ENCODE measurements at places on chromosomes 1 and 21. TPM values are rescaled to one million over a fixed set of nuclear protein-coding genes. Genes with fewer than 3 reads are reported as not detected.

DNA sequence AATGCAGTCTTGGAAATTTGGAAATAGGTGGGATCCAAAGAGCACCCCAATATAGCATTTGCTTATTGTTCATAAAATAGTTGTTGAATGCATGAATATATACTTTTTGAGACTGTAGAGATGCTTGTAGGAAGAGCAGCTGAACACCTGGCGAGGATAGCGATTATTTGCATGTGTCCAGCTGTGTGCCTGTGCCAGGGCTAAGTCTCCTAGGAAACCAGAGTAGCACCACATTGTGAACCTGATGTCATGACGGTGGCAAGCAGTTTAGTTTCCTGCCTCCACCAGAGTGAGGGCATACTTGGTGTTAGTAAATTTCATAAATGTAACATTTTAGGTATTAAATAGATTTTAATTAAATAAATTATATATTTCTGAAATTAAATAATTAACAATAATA lies 37.3 kb upstream of the IRF2BP2 start:
- DNase-seq: no peak

DNA sequence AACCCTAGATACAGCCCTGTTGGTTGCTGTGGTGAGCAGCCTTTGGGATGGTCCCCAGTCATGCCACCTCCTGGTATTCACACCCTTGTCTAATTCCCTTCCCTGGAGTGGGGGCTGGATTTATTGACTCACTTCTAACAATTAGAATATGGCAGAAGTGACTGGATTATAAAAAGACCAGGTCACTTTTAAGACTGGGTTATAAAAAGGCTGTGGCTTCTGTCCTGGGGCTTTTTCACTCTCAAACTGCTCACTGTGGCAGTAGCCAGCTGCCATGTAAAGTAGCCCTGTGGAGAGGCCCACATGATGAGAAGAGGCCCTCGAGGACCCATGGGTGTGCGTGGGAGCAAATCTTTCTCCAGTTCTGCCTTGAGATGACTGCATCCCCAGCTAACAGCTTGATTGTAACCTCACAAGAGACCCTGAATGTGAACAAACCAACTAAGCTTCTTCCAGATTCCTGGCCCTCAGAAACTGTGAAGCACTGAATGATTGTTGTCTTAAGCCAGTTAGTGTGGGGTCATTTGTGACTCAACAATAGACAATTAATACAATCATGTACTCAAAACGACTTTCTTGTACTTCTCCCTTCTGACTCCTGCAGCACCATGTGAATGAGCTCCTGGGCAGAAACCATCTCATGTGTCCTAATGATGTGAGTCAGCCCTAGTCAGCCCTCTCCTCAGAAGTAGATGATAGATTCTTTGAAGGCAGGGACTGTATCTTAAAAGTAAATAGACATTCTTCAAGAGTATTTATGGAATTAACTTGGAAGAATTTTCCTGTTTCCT lies 234.9 kb downstream of the TNR start:
- DNase-seq: no peak

GRCh38 chr1:246827396-246827795 lies 103.2 kb downstream of the SCCPDH start:
- peak; percentile 23 for DNase-seq

- no peak for DNase-seq
Observed at GRCh38 chr1:39086386-39086785, 60.2 kb downstream of the NDUFS5 start.

DNA sequence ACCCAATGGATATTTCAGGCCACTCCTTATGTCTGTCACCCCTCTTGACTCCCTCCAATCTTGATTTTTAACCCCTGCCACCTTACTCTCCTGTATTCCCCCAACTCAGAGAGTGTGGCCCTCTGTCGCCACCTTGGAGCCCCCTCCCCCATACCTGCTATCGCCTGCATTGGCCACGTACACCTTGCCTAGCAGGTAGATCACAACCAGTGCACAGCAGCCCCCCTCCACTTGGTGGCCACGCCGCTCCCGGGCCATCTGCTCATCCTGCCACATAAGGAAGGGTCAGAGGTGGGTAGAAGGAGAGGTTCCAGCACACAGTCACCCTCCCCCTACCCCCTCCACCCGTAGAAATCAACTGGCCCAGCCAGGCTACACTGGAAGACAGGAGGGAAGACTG lies 2.9 kb downstream of the PPM1J start:
- no peak for DNase-seq

DNA sequence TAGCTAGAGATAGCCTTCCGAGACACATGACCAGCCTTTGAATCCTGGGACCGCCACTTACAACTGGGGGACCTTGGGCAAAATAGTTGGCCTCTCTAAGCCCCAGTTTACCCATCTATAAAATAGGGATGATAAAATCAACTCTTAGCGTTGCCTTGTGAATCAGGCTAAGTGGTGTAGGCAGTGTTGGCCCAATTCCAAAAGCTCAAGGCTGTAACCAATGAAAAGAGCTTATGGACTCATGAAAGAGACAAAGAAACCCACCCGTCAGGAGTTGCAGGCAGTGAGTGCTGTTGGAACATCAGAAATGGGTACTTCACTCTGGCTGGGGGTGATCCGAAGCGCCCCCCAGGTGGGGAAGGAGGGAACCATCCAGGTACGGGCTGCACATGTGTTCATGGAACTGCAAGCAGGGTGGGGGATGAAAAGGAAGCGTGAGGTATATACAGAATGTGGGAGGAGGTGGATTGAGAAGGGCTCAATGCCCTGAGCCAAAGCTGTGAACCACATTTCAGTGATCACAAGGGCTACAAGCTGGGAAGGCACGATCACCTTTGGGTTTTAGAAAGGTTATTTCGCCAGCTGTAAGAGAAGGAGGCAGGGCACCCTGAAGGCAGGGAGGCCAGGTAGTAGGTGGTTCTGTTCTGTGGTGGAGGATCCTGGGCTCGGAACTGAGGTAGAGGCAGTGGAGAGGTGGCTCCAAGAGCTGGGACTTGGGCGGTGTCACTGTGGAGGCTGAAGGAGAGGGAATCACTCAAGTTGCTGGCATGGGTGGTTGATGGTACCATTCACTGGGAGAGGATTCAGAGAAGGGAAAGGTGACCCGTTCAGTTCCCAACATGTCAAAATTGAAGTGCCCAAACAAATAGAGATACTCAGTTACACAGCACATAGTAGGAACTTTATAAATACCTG lies 11.4 kb upstream of the KIAA1614 start:
- no peak for DNase-seq

GRCh38 chr21:37695111-37695510 lies 221.1 kb downstream of the KCNJ6 start:
- no peak for DNase-seq

DNA sequence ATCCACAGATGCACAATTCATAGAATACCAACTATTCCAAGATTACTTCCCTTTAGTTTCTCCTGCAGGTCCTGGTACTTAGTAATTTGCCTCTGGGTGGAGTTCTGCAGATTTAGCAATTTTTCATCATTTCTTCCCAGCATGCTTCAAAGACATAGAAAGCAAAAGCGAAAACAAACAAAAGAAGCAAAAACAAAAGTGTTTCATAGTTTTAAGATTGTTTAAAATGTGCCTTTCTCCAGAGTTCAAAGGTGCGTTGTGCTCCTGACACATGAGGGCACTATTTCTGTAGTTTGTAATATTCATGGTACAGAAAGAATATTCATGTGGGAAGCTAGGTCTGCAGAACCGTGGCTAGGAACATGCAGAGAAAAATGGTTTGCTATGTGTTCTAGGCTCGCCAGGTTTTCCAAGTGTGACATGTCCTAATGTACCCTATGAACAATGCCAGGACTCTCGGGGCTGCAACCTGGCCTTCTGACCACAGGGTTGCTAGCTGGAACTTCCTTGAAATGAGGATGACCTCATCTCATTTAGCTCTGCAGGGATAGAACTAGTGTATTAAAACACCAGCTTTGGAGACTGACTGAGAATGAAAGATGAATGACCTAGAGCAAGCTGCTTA lies 30.0 kb upstream of the RCSD1 start:
- DNase-seq: peak; percentile 46

DNA sequence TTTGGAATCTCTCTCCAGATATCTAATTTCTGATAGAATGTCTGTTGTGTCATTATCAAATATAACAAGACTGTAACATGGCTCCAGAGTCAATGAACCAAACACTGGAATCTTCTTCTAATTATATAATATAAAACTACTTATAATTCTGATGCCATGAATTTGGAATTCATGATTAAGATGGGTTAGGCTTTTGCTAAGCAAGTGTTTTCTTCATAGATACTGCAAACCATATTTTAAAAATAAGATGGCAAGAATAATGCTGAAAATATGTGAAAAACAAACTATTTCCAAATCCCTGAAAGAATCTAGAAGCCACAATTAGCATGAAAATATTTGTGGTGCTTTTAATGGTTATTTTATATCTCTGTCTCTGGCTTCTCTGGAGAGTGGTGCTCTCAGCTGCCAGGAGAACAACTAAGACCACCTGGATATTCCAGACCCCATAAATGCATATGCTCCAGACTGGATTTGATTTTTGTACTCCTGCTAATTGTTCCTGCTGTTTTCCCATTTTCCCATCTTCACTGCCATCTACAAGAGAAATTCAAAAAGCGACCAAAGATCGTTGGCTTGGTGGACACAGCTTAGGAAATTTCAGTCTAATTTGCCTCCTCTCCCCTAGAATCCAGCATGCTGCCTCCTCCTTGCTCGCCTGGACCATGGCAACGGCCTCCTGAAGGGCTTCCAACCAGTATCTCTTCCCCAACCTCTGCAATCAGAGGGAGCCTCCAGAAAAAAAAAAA lies 418.9 kb downstream of the SETD4 start:
- DNase-seq: peak; percentile 56

- no peak for DNase-seq
Observed at GRCh38 chr1:186518822-186519381, 58.0 kb upstream of the PDC start.

DNA sequence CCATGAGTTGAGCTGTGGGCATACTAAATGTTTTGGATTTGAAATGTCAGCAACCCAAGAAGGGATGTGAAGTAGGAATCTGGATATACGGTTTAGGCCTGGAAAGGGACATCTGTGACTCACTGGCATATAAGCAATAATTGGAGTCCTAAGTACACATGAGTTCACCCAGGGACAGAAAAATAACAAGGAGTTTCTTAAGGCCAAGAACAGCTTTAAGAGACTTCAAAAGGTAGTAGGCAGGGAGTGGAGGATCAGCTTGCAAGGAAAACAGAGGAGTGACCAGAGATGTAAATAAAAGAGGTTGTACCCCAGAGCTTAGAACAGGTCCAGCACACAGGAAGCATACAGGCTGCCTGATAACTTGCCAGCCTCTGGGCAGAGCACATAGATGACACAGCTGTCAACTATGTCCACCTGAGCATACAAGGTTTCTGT lies 28.1 kb downstream of the TMEM50B start:
- no peak for DNase-seq

- DNase-seq: no peak
Observed at GRCh38 chr1:71190843-71191242, 110.0 kb upstream of the ZRANB2 start.

DNA sequence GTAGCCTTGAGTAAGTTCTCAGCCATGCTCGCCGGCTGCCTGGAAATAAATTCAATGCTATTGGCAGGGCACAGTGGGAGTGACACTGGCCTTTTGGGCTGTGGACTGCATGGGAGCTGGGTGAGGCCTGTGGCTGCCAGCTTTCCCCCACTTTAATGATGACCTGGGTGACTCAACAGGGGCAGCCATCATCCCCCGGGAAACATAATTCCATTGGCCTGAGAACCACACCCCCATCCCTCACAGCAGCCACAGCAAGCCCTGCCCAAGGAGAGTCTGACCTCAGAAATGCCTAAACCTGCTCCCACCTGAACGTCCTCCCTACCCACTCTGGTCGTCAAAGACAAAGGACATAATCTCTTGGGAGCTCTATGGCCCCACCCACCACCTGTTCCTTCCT lies 384.0 kb downstream of the LTN1 start:
- DNase-seq: no peak

DNA sequence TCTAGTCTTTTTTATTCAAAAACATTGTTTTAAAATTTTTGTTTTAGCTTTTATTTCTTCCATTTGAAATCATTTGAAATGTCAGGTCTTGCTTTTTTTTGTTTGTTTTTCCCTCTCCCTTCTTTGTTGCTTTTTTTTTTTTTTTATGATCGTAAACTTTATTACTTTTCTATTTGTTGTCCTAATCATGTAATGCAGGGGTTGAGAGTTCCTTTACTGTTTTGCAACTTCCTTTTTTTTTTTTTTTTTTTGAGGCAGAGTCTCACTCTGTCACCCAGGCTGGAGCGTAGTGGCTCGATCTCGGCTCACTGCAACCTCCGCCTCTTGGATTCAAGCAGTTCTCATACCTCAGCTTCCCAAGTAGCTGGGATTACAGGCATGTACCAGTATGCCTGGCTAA lies 24.8 kb downstream of the IVNS1ABP start:
- no peak for DNase-seq

- peak; percentile 82 for DNase-seq
Observed at GRCh38 chr1:11650331-11650991, 3.8 kb downstream of the FBXO2 start.

- DNase-seq: no peak
Observed at GRCh38 chr1:207010726-207011125, 21.8 kb downstream of the C1orf116 start.

GRCh38 chr21:31132574-31133242 lies 94.4 kb upstream of the KRTAP19-8 start:
- no peak for DNase-seq

GRCh38 chr1:196183941-196184340 lies 424.3 kb downstream of the KCNT2 start:
- no peak for DNase-seq

The MX2 gene
- not detected for total RNA-seq

The CFHR5 gene
- total RNA-seq: not detected

The KCNT2 gene
- total RNA-seq: 2.7 TPM

The TMEM61 gene
- not detected for total RNA-seq

The KCNJ9 gene
- not detected for total RNA-seq

The RBP7 gene
- total RNA-seq: not detected

The HHIPL2 gene
- 11.7 TPM for total RNA-seq

The FBLIM1 gene
- 9.0 TPM for total RNA-seq

The CHIA gene
- not detected for total RNA-seq

The HJV gene
- 0.10 TPM for total RNA-seq

The ZBTB8A gene
- total RNA-seq: 8.9 TPM

The OR10J1 gene
- not detected for total RNA-seq

The MSH4 gene
- total RNA-seq: 0.05 TPM
